Mononuclear cell (primary cell): ENCODE measurements at places on chromosomes 7 and 10. TPM values are rescaled to one million over a fixed set of nuclear protein-coding genes. Genes with fewer than 3 reads are reported as not detected.

WBP1L gene
- 6.7 TPM for total RNA-seq

CALHM2 gene
- 10.3 TPM for total RNA-seq

ENKUR gene
- total RNA-seq = 10.0 TPM

DENND11 gene
- 46.7 TPM for total RNA-seq

PON3 gene
- not detected for total RNA-seq

HPSE2 gene
- total RNA-seq = not detected

TSPAN12 gene
- not detected for total RNA-seq

RSPH10B2 gene
- 0.21 TPM for total RNA-seq

FUOM gene
- 7.1 TPM for total RNA-seq

RPS24 gene
- 4,532 TPM for total RNA-seq

COL26A1 gene
- 0.21 TPM for total RNA-seq

ADCY1 gene
- total RNA-seq = under 0.01 TPM

HOXA5 gene
- 3.0 TPM for total RNA-seq

KIF20B gene
- 23.4 TPM for total RNA-seq

CUBN gene
- total RNA-seq = 6.8 TPM

PAPOLB gene
- not detected for total RNA-seq

CALHM3 gene
- total RNA-seq = not detected

LEP gene
- not detected for total RNA-seq

MAT1A gene
- total RNA-seq = not detected

PDCD4 gene
- 330 TPM for total RNA-seq

CCSER2 gene
- total RNA-seq = 113 TPM

GPR26 gene
- total RNA-seq = under 0.01 TPM

COL1A2 gene
- total RNA-seq = 0.52 TPM

AP4M1 gene
- 2.8 TPM for total RNA-seq

ACTL6B gene
- not detected for total RNA-seq

OR9A2 gene
- not detected for total RNA-seq

SPDYE16 gene
- total RNA-seq = 0.10 TPM

CHCHD2 gene
- total RNA-seq = 215 TPM

NUPR2 gene
- total RNA-seq = not detected

DKK1 gene
- not detected for total RNA-seq

SPDYE9 gene
- not detected for total RNA-seq

MRPS24 gene
- total RNA-seq = 53.1 TPM

CFAP46 gene
- total RNA-seq = under 0.01 TPM

PIP gene
- total RNA-seq = not detected

OR2A42 gene
- 0.10 TPM for total RNA-seq

GIMAP7 gene
- 44.2 TPM for total RNA-seq

CPXM2 gene
- total RNA-seq = not detected

CHAT gene
- not detected for total RNA-seq

PLPP4 gene
- not detected for total RNA-seq

HYAL4 gene
- not detected for total RNA-seq

BLVRA gene
- 24.1 TPM for total RNA-seq

TMEM184A gene
- not detected for total RNA-seq

ARMC10 gene
- 8.6 TPM for total RNA-seq

EMX2 gene
- 0.10 TPM for total RNA-seq

PAX4 gene
- total RNA-seq = not detected

TAS2R38 gene
- total RNA-seq = 0.42 TPM

PLA2G12B gene
- not detected for total RNA-seq

GPRIN2 gene
- not detected for total RNA-seq

SLF2 gene
- 17.0 TPM for total RNA-seq

OGDHL gene
- total RNA-seq = not detected

ANKRD61 gene
- not detected for total RNA-seq

C7orf33 gene
- not detected for total RNA-seq

PHKG1 gene
- total RNA-seq = 3.1 TPM

POMZP3 gene
- 9.2 TPM for total RNA-seq

GSDME gene
- total RNA-seq = 0.84 TPM

FAS gene
- total RNA-seq = 53.3 TPM

ADRB1 gene
- total RNA-seq = 2.4 TPM

IFIT1B gene
- total RNA-seq = 0.10 TPM

BLNK gene
- total RNA-seq = 3.6 TPM
